ENCODE measurements at places on chromosomes 7 and 10.

GRCh38 chr7:92777993-92778392 lies 58.4 kb downstream of the CDK6 start:
- no peak for DNase-seq

DNA sequence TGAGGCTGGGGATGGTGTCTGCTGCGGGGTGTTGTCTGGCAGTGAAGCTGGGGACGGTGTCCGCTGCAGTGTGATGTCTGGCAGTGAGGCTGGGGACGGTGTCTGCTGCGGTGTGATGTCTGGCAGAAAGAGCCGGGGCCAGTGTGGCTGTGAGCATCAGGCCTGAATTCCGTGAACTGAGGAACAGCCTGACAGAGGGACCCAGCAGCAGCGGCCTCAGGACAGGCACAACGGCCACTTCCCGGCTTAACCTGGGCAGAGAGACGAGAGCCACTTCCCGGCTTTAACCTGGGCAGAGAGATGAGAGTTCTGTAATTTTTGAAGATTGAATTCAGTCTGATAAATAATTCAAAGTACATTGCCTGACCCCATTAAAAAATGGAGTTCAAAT lies 321.2 kb downstream of the PTPRN2 start:
- no peak for DNase-seq

DNA sequence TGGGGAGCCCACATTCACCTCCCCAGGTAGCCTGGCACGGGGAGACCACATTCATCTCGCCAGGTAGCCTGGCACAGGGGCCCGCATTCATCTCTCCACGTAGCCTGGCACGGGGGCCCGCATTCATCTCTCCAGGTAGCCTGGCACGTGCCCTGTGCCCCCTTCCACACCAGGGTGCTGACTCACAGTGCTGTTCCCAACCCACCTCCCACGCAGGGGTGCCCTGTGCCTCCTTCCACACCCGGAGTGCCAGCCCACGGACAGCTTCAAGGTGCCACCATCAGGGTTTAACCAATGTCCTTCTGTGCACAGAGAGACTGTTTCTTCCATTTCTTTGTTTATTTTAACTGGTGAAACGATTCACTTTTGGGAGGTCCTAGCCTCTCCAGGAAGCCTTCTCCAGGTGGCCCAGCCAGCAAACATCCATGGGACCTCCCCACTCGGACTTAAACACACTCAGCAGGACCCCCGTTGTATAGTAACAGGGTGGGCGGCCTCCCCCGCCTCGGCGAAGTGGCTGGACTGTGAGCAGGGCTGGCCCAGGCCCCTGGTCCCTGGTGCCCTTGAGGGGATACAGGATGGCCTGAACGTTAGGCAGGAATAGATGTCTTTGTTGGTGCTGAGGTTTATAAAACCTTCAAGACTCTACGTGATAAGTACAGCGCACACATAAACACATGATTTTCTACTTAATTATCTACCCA lies 41.1 kb upstream of the FOXL3 start:
- no peak for DNase-seq

GRCh38 chr10:59303018-59303417 lies 59.3 kb downstream of the FAM13C start:
- no peak for DNase-seq

DNA sequence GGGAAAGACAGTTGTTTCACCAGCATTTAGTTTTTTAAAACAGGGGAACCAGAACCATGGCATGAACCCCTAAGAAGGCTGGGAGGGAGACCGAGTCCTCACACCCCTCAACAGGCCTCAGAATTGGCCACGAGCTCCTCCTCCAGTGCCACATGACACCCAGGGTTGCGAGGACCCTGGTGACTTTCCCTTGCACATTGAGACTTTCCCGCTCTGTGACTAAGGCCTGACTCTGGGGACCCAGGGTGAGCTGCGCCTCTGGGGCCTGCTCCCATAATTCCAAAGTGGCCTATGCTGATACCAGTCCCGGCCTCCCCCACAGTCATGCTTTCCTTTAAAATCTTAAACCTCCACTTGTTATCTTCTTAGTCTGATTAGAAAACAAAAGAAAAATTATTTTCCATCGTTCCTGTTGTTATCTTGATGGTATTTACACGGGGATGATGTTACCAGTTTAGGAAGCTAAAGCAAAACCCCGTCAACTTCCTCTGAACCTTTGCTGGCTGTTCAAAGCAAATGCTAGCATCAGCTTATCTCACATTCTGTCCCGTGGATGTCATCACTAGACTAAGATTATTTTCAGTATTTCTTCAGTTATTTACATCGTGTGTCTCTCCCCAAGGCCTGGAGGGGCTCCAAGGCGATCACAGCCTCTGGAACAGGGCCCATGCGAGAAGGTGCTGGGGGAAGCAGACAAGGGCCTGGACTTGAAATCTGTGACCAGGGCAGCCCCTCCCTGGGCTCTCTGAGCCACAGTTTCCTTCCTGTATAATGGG lies 42.1 kb downstream of the FAM53B start:
- DNase-seq, result peak; percentile 68

- no peak for DNase-seq
These were observed 105.7 kb downstream of the HOXA1 start for GRCh38 chr7:26989897-26990670.

DNA sequence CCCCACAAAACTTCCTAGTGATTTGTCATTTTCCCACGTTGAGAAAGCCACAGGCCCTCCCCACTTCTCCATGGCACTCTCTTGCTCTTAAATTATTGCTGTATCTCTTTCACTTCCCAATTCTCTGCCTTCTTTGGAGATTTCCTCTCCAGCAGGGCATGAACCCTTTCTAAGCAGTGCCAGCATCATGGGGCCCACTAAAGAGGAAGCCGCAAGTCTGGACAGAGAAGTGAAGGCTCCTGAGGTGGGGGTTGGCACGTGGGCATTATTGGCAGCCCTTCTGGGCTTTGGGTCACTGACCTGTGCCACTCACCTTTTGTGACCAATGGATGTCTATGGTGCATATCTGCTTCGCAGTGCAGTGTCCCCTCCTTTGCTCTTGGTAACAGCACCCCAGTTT lies 97.7 kb upstream of the TCF7L2 start:
- no peak for DNase-seq

DNA sequence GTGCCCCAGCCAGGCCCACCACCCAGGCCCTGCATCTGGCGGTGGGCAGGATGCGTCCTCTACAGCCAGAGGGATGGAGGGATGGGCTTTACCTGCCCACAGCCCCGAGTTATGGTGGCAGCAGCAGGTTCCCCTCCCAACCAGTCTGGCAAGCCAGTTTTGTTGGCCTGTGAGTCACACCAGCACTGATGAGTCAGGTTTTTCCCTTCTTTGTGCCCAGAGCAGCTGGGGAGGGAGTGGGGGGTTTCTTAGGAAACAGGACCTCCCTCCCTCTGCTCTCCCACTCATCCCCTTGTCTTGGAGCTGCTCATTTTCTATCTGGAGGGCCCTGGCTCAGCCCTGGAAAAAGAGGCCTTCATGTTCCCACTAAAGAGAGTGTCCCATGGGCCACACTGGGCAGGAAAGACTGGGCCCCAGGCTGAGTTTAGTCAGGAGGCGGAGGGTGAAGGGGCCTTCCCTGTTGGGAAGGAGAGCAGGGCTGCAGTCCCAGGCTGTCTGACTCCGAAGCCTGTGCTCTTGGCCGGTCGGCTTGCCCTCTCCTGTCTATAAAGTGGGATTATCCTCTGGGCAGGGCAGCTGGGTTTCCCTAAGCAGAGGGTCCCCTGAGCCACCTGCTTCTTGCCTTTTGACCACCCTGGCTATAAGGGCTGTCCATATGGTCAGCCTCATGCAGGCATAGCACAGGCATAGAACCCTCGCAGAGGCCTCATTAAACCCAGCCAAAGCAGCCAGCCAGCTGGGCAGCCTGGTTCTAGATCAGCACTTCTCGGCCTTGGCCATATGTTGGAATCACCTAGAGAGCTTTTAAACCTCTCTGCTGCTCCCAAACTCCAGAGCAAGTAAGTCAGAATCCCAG lies 30.2 kb upstream of the ANKRD2 start:
- peak; percentile 46 for DNase-seq

GRCh38 chr10:91289305-91289704 lies 68.8 kb downstream of the PCGF5 start:
- no peak for DNase-seq

DNA sequence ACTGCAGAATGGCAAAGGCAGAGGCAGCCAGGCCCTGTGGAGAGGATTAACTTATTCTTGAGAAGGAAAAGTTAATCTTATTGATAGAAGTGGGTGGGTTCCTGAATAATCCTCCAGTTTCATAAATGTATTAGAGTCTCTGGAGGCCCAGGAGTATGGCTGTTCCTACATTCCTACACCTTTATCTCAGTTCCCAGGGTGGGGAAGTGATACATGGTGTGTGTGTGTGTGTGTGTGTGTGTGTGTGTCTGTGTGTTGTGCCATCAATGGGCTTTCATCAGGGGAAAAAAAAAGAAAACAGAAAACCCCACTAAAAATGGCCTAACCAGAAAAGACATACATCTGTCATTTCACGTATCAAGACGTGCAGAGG lies 22.0 kb upstream of the GSDME start:
- DNase-seq, result no peak

GRCh38 chr7:114885836-114886235 lies 36.1 kb upstream of the MDFIC start:
- no peak for DNase-seq

- no peak for DNase-seq
These were observed 737 bp downstream of the CABCOCO1 start for GRCh38 chr10:61663466-61663865.

DNA sequence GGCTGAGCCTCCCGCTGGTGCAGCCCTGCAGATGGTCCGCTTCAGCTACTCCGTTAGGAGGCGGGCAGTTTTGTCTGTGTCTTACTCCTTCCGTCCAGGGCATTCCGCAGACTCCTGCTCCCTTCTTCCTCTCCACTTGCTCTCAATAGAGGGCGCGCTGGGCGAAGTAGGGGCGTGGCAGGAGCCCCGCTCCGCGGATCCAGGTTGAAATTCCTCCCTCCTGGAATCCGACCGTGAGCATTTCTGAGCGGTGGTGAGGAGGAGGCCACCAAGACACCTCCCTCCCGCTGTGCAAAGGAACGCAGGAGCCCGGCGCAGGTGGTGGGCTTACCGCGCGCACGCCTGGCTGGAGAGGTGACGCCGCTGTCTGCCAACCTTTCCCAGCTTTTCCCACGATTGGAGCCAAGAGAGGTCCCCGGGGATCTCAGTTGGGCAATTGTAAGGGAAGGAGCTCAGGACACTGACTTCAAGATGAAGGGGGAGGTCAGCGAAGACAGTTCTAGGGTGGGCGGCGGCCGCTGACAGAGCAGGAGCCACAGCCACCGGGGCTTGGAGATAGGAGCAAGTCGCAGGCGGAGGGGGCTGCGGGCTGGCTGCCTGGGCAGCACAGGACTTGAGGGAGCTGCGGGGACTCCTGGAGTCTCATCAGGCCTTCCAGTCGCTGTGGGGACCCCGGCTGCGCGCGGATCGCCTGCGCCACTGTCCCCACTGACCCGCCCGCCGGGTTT lies 1011.3 kb downstream of the XPNPEP1 start:
- no peak for DNase-seq

GRCh38 chr10:11975795-11976194 lies 66.8 kb downstream of the UPF2 start:
- no peak for DNase-seq

- no peak for DNase-seq
These were observed 343.0 kb downstream of the CRPPA start for GRCh38 chr7:16078076-16078952.

GRCh38 chr7:7146837-7147236 lies 35.5 kb upstream of the C1GALT1 start:
- no peak for DNase-seq

- DNase-seq, result no peak
These were observed 527 bp upstream of the BCAP29 start for GRCh38 chr7:107579554-107579884.

- no peak for DNase-seq
These were observed 7.0 kb downstream of the GET4 start for GRCh38 chr7:883055-884021.

- peak; percentile 17 for DNase-seq
These were observed 13.1 kb downstream of the IFT22 start for GRCh38 chr7:101308245-101309085.

- no peak for DNase-seq
These were observed 176.2 kb upstream of the CDCA7L start for GRCh38 chr7:22121702-22122474.

- no peak for DNase-seq
These were observed 4.1 kb upstream of the GTPBP4 start for GRCh38 chr10:983971-984655.

- no peak for DNase-seq
These were observed 12.8 kb downstream of the ZMIZ2 start for GRCh38 chr7:44761207-44762161.

GRCh38 chr10:5464546-5464945 lies 34.8 kb downstream of the CALML5 start:
- no peak for DNase-seq

GRCh38 chr7:32047075-32047474 lies 23.1 kb downstream of the PDE1C start:
- DNase-seq, result no peak

DNA sequence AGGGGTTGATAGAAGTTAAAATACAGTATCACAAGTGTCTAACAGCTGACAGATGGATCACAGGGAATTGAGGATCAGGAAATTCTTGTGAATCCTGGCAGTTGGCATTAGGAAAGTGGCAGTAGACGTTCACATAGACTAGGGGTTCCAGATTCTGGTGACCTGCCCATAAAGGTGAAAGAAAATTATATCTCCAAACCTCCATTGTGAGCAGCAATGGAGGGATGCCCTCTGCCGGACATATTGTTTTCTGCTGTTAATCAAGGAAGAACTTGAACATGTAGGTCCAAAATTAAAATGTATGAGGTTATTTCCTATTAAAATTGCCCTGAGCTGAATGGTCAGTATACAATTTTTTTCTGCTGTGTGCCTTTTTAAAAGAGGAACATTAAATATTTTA lies 5.1 kb downstream of the NME8 start:
- no peak for DNase-seq

DNA sequence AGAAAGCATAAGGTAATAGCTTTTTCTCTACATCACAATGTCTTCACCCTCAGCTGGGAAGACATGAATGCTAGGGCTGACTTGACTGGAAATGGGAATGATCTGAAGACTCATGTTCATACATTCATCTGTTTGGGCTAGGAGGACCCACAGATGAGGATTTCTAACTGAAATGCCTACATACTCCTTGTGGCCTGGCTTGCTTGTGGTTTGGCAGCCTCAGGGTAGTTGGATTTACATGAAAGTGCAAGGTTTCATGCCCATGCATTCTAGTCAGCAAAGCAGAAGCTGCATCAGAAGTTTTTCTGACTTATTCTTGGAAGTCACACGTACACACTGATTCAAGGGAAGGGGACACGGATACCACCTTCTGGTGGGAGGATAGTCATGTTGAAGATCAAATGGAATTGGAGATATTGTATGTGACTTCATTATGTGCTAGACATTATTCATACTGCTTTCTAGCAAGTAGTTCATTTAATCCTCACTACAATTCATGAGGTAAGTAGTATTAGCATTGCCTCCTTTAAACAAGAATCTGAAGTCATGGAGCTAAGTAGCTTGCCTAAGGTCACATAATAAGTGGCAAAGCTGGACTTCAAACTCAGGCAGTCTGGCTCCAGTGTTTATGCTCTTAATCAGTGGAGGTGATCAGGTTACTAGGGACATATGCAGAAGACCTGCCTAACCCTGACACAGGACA lies 957.0 kb downstream of the LRMDA start:
- no peak for DNase-seq

- DNase-seq, result peak; percentile 23
These were observed 782 bp downstream of the IFIT5 start for GRCh38 chr10:89414879-89415821.

All from T-helper 2 cell treated with Interferon-gamma antibody and Interleukin-4, amounts not matched to agents 5 μg/mL and 100 μg/mL, for 36 hours (primary cell).